ENCODE measurements at places on chromosomes 4 and X.

GRCh38 chr4:119536572-119537528 lies 91.8 kb downstream of the PDE5A start:
- DNase-seq, result no peak

DNA sequence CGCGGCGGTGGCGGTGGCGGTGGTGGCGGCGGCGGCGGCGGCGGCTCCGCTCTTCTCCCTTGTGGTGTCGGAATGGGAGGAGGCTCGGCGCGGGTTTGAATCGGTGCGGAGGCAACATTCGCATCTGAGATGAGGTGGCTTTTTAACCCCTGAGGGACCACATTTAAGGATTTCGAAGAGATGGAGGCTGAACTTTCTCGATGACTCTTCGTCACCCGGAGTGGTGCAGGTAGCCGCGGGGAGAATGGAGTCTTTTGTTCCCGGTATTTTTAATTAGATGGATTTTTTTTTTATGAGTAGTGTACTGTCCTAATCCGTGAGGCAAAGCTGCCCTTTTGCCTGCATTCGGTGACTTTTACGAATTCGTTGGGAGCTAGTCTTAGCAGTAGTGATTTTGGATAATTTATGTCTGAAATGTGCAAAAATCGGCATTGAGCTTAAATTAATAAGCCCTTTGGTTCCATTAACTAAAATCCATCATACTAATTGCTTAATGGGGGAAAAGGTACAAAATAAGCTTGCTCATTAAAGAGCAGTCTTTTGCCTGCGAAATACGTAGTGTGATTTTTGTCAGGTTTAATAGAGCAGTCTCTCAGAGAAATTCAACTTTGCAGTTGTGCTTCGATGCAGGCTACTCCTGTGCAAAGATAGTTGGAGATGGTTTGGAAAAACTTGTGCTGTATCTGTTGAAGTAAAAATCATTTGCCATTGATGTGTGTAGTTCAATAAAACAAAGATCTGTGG lies 206.2 kb downstream of the TENM3 start:
- DNase-seq, result no peak

- no peak for DNase-seq
Observed at GRCh38 chrX:13939741-13940597, 89.7 kb downstream of the GEMIN8 start.

DNA sequence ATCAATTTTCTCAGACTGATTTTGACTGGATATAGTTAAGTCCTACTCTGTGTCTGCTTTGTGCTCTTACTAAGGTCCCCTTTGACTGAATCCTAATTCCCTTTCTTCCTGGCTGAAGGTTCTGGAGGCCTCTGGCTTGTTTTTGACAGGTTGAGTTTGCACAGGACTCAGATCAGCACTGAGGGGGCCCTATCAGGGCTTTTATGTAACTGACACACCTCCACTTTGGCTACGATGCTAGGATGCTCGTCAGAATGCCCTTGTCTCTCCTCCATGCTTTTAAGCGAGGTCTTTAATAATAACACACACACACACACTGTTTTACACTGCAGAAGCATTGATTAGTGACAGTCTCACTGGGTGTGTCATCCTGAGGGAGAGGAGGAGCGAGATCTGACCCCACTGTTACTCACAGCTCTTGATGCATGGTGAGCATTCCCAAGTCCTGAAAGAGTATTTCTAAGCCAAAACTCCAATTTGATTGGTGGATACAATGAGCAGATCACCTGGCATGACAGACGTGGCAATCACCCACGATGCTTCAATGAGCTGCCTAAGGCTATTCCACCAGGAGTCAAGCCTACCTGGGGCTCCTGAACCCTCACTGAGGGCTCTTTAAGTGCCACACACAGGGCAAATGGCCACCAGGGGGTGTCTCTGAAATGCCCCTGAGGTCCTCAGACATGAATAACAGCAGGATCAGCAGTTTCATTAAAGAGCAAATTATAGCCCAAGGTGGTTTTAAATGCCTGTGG lies 130.4 kb upstream of the CPEB2 start:
- DNase-seq, result no peak

GRCh38 chr4:15712214-15712613 lies 9.3 kb downstream of the BST1 start:
- no peak for DNase-seq

DNA sequence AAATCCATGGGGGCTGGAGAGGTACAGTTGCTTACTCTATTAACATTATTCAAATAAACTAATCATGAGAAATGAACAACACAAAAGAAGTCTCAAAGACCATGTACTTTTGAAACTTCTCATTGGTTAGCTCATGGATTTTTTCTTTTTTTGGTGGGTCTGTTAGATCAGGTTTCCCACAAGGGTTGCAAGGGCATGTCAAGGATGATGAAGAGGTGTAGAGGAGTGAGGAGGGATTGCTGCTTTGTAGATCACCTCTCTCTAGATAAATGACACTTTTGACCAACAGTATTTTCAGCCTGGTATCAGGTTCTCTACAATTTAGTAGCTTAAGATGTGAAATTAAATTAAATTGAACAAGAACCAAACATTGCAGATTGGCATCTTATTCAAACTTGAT lies 417.9 kb upstream of the AGA start:
- no peak for DNase-seq

- no peak for DNase-seq
Observed at GRCh38 chr4:70392057-70392776, 5.5 kb upstream of the OPRPN start.

DNA sequence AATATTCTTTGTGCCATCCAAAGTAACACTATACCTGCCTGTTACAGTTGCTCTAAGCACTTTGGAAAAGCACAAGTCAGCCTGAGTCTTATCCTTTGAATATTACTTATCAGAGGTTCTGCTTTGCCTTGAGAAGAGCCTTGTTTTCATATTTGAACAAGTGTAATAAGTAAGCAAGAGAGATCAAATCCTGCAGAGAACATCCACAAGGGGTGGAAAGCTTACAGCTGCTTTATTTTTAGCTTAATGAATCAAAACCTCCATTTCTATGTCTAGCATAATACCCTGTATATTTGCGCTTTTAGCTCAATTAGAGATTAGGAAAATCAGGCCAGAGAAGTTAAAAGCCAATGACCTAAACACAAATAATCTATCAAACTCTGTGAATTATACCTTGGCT lies 139.8 kb downstream of the CDS1 start:
- DNase-seq, result no peak

DNA sequence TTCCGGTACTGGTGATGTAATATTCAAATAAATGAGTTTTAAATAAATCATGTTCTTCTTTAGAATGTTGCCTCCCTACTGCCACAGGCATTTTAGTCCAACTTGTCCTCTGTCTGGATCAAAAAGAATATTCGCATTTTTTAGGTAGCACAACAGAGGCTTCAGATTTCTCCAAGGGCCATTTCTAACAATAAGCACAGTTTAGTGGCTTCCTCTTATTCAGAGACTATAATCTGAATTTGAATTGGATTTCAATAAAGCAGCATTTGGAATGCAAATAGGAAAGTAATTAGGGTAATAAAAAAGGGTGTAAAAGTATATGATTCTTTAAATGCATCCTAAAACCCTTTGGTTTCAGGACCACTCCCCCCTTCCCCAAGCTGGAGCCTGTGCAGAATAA lies 167.9 kb upstream of the GLRA2 start:
- no peak for DNase-seq

GRCh38 chr4:139131209-139131870 lies 45.7 kb downstream of the ELF2 start:
- DNase-seq, result no peak

GRCh38 chrX:134026565-134027311 lies 41.3 kb upstream of the GPC3 start:
- DNase-seq, result no peak

DNA sequence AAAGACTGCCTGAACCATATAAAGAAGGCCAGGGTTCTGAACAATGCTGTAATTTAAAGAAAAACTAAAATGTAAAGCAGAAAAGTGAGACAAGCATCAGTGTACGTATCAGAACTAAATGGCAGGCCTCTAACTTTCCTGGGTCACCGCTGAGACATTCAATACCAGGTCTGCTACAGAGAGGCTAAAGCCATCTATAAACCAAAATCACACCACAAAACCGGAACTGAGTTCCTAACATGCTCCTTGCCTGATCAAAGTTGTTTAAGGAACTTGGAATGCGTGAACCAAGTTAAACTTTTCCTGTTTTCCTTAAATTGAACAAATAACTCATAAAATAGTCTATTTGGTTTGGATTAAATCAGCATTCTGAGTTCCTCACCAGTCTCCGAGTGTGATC lies 55.3 kb upstream of the TECRL start:
- no peak for DNase-seq

- DNase-seq, result no peak
Observed at GRCh38 chrX:53316111-53316859, 34.9 kb upstream of the IQSEC2 start.

DNA sequence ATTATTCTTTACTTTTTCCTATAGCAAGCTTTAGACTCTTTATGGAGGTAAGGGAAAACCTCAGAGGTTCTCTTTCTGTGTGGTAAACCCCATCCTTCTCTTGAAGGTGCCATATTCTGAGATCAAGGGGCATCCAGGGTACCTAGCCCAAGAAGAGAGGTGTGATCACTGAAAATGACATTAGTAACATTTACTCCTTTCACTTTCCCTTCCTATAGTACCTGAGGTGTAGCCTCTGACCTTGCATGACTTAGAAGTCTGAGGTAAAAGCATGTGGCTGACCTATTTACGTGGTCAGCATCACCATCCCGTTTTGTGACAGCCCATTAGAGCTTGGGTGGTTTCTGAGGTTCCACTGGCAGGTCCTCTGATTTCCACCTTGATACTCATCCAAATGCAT lies 25.7 kb downstream of the SGMS2 start:
- no peak for DNase-seq

DNA sequence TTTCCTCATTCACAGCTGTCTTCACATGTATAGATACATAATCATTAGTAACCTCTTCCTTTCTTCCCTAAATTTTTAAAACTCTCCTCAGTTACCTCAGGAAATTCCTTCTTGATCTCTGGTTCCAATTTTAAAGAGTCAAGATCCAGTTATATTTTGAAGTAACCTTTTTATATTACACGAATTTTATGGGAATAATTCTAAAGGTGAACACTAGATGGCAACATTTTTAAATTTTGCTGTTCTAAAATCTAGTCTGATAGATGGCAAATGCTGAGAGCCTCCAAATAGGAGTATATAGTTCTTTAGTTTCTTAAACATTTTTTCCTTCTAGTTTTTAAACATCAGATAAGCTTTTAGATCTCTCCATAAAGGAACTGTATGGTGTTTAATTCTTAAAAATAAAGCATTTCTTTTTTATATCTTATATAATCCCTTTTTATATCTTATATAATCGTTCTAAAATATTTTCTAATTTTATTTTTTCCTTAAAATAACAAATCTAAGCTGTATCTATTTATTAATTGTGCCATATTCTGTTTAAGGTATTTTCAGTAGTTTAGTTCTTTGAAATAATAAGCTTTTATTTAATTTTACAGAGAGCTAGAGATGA lies 37.9 kb upstream of the PAPSS1 start:
- no peak for DNase-seq

GRCh38 chr4:8160572-8160971 lies 2.0 kb upstream of the ABLIM2 start:
- no peak for DNase-seq

GRCh38 chrX:130909469-130910136 lies 6.6 kb upstream of the ENOX2 start:
- DNase-seq, result no peak

GRCh38 chrX:153608376-153608775 lies 9.4 kb upstream of the CCNQ start:
- DNase-seq, result no peak

DNA sequence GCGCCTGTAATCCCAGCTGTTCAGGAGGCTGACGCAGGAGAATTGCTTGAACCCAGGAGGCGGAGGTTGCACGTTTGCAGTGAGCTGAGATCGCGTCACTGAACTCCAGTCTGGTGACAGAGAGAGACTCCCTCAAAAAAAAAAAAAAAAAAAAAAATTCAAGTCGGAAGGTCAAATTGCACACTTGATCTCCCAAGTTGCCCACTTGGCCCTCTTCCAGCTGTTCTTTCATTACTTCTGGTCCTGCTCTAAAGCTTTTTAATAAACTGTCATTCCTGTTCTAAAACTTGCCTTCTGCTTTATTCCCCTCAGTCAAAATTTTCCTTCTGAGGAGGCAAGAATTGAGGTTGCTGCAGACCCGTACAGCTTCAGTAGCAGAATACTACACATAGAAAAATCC lies 2358.0 kb downstream of the ARAP2 start:
- DNase-seq, result no peak

- no peak for DNase-seq
Observed at GRCh38 chrX:10197279-10198210, 40.8 kb downstream of the CLCN4 start.

- no peak for DNase-seq
Observed at GRCh38 chr4:152815078-152815477, 35.3 kb downstream of the ARFIP1 start.

- no peak for DNase-seq
Observed at GRCh38 chrX:45266456-45266855, 65.8 kb upstream of the DIPK2B start.

- no peak for DNase-seq
Observed at GRCh38 chr4:111921714-111922113, 223.5 kb upstream of the FAM241A start.

- no peak for DNase-seq
Observed at GRCh38 chr4:25351777-25352416, 25.2 kb upstream of the ANAPC4 start.

DNA sequence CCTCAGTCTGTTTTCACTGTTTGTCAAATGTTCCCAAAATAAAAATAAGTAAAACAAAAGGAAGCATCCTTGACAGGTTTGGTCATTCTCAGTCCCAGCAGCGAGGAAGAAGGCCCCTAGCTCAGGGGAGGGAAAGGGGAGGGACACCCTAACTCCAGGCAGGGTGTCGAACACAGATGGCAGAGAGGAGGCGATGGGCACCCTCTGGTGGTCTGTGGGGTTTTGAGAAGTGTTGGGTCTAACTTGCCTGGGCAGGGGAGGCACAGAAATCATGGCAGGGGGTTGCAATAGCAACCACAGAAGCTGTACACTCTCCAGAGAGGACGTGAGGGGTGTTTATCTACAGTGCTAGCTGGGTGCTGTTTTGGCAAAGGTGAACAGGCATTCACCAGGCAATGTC lies 229.8 kb upstream of the SFRP2 start:
- no peak for DNase-seq

GRCh38 chr4:83124111-83124780 lies 9.7 kb upstream of the PLAC8 start:
- DNase-seq, result no peak

- DNase-seq, result no peak
Observed at GRCh38 chr4:23224684-23225420, 532.1 kb downstream of the GBA3 start.

DNA sequence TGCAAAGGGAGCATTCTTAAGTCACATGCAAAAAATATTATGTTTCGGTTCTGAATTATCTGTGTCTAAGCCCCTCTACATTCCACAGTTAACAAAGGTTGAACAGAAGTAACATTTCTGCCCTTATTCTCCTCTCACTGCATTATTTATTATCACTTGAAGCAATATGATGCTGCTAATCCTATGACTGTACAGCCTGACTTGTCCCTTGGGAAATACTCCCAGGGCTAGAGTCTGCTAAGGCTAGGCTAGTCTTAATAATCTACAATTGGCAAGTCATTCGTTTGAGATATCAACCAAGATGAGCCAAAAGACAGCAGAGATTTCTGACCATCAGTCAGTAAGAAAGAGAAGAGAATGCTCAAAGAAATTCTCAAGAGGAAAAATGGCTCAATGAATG lies 226.9 kb upstream of the HCCS start:
- DNase-seq, result no peak

Data from T-helper 2 cell (primary cell).